ENCODE measurements at places on chromosomes 7 and 10.

DNA sequence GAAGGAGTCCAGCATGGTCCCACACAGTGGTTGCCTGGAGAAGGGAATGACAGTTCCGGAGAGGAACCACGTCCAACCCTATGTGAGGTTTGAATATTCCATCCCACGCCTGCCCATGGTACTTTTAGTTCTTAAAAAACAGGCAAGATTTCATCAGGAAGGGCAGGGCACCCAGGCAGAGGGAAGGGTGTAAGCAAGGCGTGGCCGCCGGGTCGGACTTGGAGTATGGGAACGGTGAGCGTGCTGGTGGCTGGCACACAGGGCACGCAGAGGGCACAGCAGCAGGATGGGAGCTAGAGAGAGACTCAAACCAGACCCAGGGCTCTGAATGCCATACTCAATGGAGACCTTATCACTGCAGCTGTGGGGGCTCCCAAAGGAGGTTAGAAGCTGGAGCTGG, 34.3 kb downstream of the FAM53B start:
- no peak for DNase-seq

- no peak for DNase-seq
These were observed 327.2 kb downstream of the MDFIC start for GRCh38 chr7:115249080-115249479.

DNA sequence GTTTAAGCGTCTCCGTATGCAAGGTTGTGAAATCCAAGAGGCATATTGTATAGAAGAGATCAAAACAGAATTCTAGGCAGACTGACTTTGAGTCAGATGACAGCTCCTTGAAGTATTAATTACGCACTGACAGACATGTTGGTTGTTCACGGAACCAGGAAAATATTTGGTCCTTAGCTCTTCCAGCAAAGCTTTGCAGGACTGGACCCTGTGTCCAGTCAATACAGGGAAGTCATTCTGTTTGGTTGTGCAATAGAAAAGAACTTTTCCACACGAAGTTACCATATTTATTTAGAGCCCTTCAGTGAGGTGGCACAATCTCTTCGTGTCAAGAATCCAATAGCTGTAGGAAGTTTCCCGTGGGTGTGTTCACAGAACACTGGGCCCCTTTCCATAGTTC, 205.3 kb downstream of the ARHGAP21 start:
- no peak for DNase-seq

DNA sequence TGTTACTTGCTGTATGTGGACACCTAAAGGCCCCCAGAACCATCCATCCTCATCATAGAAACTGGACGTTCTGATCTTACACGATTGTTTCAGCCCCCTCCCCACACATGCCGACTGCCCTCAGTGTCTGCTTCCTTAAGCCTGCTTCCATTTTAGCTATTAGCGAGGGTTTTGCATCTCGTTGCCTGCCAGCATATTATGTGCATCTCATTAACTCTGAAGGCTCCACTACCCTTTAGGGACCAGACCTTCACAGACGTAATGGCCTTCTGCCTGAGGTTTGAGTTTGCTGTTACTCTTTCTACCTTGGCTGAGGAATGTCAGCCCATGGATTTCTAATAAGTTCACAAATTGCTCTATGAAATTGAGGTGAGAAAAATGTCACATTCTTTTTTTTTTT, 53.9 kb upstream of the LRGUK start:
- no peak for DNase-seq

DNA sequence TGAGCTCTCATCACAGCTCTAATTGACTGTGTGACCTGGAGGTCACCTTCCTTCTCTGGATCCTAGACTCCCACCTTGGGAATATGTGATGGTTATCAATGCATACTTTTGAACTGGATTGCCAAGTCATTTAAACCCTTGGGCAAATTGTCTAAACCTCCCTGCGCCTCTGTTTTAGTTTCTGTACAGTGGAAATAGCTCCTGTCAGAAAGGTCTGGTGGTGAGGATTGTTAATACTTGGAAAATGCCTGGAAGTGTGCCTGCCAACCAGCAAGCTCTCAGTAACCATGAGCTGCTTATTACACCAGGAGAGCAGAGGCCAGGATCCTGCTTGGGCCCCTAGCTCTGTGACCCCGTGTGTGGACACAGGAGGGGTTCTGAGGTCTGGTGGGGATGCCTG, 108.7 kb upstream of the PPIF start:
- DNase-seq = no peak

- no peak for DNase-seq
These were observed 6.9 kb downstream of the CDHR1 start for GRCh38 chr10:84201244-84201606.
